DMS153 (cell line): ENCODE measurements at places on chromosomes 2 and 18.

DNA sequence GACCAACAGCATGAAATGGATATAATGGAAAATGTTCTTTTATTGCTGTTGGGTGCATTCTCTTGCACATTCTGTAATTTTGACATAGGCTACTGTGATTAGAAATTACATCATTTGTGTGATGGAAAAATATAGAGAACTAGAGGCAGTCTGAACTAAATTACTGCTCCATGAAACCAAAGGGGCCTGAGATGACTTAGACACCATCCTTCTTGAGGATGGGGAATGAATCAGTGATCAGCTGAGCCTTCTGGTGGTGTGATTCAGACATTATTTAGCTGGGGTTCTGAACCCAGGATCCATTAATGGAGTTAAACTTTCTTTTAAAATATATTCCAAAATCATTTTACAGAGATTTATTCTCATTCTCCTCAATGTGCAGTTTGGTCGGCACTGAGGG is 135.8 kb downstream of the LDLRAD4 start:
- DNase-seq, result no peak

GRCh38 chr2:1277634-1278033 is 135.6 kb upstream of the TPO start:
- DNase-seq, result no peak

- no peak for DNase-seq
Measured at GRCh38 chr2:169118060-169118459, 48.7 kb downstream of the DHRS9 start.

GRCh38 chr2:12284037-12284436 is 432.7 kb upstream of the TRIB2 start:
- DNase-seq, result no peak

DNA sequence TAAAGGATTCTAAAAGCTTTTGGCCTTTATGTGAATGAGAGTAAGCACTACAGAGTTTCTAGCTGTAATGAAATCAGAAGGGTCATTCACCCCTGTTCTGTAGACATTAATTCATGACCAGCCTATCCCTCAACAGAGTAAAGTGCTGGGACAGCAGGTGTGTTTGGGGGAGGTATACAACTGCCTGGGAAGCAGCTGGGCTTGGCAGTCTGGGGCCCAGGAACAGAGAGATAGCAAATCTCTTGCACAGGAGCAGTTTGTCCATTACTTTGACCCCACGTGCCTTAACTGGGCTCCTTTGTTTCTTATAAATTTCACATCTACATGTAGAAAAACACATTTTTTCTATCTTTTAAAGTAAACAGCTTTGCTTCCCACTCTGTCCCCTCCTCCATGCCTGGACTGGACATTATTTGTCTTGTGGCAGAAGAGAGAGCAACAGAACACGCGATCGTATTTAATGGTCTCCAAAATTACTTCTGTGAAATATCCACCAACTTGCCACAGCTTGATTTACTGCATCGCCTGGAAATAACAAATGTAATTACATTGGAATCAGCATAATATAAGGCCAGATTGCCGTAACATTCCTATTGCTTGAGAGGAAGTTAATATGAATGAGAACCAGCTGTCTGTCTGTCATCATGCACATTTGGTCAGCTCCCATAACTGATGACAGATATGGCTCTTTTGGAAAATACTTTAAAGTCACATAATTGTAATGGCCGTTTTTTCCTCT is 263.8 kb downstream of the RBM43 start:
- DNase-seq, result no peak
